ELR (cell line): ENCODE measurements at places on chromosomes 4 and X.

DNA sequence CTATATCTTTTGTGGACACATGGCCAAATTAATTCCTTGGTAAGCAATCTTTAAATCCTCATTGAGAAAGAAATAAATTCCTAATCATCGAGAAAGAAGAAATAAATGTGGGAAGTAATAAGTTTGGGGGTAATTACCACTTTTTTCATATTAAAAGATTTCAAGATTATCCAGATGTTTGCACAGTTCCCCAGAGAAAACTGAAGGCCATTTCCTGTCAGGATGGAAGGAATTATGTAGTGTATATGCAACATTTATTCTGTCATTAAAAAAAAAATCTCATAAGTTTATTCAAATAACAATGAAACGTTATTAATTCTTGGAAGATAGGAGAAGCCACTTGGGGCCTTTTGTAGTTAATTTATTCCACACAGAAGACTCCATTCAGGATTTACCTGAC lies 385.6 kb upstream of the NR3C2 start:
- no peak for DNase-seq

DNA sequence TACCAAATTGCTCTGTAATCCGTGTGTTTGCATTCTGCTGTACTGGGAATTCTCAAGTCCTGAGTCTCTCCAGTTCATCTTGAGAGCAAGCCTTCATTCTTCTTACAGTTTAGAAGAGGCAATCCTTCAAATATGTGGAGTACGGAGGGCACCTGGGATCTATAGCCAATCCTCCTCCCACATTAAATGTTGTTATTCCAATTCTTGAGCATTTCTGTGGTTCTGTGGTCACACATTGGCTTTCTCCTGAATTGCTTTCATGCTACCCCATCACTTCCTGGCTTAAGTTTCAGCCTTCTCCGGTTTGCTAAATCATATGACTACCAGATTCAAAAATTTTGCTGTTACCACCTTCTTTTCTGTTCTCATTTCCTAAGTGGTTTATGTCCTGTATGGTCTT lies 611.1 kb downstream of the PCDH19 start:
- DNase-seq, result no peak

DNA sequence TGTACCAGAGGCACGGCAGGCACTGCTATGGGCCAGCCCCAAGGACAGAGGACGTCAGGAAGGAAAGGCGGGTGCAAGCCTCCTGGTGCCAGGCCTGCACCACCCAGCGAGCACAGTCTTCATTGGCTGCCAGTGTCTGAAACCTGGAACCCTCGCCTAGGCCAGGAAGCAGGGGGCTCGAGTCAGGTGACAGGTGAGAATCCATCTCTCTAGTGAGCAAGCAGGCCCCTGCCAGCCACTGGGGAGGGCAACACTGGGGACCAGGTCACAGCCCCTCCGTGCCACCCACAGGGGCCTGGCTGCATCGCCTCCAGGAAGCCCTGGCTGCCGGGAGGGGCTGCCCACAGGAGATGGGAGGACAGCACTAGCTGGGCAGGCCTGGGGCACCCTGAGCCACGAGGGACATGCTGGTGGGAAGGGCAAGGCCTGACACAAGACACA lies 6.9 kb upstream of the HAUS3 start:
- DNase-seq, result no peak

DNA sequence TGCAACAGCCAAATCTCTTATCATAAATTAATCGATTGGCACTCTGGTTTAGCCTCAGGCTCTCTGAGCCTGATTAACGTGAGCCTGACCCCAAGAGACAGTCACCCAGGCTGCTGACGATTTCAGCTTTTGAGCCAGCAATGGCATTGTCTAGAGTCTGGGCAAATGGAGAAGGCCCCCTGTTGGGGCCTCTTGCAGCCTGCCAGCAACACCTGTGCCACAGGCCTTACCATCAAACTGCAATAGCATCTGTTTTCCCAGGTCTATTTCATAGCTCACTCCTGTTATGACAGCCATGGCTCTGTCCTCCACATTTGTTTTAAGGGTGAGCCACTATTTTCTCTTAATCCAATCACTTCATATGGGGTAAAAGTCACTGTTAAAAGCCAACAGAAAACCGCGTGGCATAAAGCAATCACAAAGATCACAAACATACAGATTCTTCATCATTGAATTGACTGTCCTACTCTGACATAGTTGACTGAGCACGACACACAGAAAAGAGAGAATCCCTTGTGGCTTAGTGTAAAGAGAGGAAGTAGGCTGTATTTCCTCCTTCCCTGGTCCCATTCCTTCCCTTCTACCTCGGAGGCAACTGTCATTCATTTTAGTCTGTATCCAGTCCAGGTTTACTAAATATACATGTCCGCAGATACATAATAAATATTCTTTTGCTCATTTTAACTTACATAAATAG lies 47.8 kb downstream of the SLC9A7 start:
- DNase-seq, result no peak

GRCh38 chrX:124240422-124240821 lies 92.0 kb upstream of the TEX13D start:
- no peak for DNase-seq

GRCh38 chrX:24282381-24283126 lies 31.3 kb downstream of the SUPT20HL2 start:
- peak; percentile 7 for DNase-seq

DNA sequence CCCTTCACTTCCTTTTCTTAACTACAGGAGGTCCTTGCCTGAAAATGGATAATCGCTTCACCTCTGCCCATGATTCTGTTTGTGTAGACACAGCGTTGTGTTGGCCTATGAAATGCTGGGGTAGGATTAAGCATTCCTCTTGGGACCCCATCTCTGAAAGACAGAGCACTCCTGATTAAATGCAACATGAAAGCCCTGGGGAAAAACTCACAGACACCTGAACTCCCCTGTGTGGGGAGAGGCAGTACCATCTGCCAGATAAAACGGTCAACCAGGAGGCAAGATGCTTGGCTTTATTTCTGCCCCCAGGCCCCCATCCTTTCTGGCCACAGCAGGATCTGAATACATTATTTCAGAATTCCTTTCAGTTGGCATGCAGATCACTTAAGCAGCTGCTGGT lies 1.9 kb downstream of the LGI2 start:
- DNase-seq, result no peak

- DNase-seq, result no peak
These were observed 19.2 kb downstream of the BLTP1 start for GRCh38 chr4:122171323-122171722.

- no peak for DNase-seq
These were observed 13.1 kb downstream of the TMSB4X start for GRCh38 chrX:12987900-12988594.

GRCh38 chr4:113974467-113974866 lies 5.0 kb downstream of the ARSJ start:
- DNase-seq, result no peak

DNA sequence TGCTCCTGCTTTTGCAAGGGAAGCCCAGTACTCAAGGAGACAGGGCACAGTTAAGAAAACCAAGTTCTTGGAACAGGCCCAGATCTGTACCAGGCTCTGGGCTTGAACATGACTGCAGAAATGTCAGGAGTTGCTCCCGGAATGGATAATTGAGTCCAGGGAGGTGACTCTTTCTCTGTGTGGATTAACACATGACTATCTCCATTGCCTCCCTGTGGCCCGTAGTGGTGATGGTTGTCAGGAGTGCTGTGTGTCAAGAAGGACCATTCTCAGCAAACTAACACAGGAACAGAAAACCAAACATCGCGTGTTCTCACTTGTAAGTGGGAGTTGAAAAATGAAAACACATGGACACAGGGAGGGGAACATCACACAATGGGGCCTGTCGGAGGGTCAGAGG lies 39.9 kb downstream of the CCKAR start:
- DNase-seq, result peak; percentile 17

- no peak for DNase-seq
These were observed 842.1 kb upstream of the INTU start for GRCh38 chr4:126790633-126791032.

DNA sequence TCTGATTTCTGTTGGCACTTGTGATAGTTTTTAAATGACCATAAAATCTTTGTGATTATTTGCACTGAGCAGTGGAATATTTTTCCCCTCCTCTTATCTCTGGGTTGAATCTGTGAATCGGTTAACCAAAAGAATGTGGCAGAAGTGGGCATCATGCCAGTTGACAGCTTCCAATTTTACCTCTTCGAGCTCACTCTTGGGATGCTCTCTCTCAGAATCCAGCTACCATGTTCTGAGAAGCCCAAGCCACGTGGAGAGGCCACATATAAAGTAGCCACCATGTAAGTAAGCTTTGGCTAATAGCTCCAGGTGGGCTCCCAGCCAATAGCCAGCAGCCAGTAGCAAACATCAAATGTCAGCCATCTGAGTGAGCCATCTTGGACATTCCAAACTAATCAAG lies 12.9 kb upstream of the WDR19 start:
- DNase-seq, result peak; percentile 29

GRCh38 chr4:187416216-187416615 lies 579.4 kb upstream of the ZFP42 start:
- DNase-seq, result no peak

GRCh38 chrX:35726176-35726575 lies 72.0 kb upstream of the MAGEB16 start:
- DNase-seq, result peak; percentile 6

- no peak for DNase-seq
These were observed 33.7 kb downstream of the TKTL1 start for GRCh38 chrX:154329294-154329693.

DNA sequence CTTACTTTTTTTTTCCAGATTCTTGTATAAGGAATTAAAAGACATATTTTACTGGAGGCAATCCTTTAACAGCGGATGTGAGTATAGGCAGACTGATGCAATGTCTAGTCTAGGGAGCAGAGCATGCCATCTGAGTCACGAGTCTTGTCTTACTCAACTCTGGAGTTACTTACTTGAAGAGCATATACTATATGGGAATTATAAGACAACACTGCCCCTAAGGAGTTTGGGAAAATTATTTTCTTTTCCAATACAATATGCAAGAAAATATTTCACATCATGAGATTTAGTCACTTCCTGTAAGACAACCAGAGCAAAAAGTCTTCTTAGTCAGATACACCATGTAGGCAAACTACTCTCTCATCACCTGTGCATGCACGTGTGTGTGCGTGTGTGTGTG lies 537.3 kb upstream of the FTHL17 start:
- DNase-seq, result peak; percentile 92

GRCh38 chrX:66625525-66625924 lies 13.4 kb downstream of the EDA2R start:
- no peak for DNase-seq

DNA sequence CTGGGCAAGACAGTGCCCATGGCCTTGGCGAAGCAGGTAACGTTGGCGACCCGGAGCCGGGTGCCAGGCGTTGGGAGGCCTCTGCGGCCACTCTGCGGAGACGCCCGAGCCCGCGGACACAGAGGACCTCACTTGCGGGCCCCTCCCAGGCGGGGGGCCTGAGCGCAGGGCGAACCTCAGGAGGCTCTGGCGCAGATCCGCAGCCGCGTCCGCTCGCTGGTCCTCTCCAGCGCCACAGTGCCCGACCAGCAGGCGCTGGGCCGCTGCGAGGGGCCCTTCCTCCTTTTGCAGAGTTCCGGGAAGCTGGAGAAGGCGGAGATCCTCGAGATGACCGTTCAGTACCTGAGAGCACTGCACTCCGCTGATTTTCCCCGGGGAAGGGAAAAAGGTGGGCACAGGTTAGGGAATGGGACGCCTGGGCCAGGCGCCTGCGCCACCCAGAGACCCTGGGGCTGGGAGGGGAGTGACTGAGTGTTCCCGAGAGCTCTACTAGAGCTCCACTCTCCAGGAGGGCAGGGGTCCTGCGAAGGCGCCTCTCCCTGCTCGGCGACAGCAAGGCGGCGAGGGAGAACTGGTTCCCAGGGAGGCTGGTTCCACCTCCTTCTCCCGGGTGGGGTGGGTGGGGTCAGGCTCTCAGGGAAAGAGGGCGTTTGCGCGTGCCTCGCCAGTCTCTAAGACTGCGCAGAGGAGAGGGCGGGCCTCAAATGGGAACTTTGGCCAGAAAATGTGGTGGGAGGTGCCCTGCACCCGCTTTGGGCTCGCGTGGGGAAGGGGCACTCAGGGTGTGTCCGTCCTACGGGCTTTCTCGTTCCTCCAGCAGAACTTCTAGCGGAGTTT lies 1.4 kb downstream of the HELT start:
- DNase-seq, result no peak

- DNase-seq, result peak; percentile 3
These were observed 23.9 kb downstream of the TRPC3 start for GRCh38 chr4:121927948-121928347.
